ENCODE measurements at places on chromosomes 4 and X.

- no peak for DNase-seq
Observed at GRCh38 chr4:113951263-113951662, 28.2 kb downstream of the ARSJ start.

DNA sequence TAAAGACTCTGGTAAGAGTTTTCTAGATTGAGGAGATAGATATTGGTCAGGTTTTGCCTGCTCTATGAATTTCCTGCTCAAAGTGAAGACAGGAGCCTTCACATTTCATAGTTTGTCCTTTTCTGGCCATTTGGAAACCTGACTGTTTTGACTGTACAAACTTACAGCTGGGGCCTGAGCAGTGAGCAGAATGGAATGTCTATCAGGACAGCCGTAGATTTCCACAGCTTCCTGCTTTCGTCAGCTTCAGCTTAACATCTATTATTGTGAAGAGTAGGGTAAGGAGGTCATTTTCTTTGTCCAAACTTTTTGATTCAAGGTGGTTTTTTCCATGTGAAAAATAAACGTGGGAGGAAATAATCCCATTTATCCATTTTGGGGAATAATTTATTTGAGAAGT is 124.3 kb upstream of the DIPK2B start:
- DNase-seq = no peak

DNA sequence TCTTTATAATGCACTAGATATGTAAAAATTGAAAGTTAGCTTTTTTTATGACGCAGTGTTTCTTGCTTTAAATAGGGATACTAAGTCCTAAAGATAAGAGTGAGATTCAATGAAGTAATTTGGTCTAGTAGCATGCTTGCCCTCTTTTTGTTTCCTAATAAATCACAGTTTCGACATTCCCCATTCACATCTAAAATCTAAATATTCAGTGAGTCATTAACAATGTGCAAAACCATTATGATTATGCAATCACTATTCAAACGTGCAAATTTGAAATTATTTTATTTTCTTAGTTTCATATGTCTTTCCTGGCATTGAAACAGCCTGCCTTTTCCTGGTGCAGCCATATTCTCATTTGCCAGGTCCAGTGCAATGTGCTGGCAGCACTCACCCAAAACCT is 1350.5 kb upstream of the PABPC4L start:
- DNase-seq = no peak

DNA sequence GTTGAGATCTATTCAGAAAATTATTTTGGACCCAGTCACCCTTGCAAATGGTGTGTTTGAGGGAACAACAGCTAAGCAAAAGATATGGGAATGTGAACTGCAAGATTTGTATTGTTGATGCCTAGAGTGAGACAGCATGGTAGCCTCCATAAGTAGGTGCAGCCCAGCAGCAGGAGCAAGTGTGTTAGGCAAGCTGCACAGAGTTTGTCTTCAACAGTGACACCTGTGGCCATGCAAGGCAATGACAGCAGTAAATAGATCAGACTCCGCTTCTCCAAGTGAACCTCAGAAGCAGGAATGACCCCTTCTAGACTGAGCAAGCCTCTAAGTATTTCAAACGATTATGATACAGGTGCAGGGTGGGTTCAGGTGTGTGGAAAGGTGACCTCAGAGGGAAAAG is 133.4 kb upstream of the MSX1 start:
- DNase-seq = no peak

DNA sequence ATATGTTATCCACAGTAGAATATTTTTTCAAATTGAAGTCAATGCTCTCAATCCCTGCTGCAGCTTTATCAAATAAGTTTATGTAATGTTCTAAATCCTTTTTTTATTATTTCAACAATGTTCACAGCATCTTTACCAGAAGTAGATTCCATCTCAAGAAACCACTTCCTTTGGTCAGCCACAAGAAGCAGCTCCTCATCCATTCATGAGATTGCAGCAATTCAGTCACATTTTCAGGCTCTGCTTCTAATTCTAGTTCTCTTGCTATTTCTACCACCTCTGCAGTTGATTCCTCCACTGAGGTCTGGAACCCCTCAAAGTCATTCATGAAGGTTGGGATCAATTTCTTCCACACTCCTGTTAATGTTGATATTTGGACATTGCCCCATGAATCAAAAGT is 2301.3 kb upstream of the TENM3 start:
- DNase-seq = no peak

- DNase-seq = no peak
Observed at GRCh38 chr4:144703494-144703893, 57.5 kb downstream of the HHIP start.

- no peak for DNase-seq
Observed at GRCh38 chr4:37542706-37543105, 143.5 kb downstream of the RELL1 start.

DNA sequence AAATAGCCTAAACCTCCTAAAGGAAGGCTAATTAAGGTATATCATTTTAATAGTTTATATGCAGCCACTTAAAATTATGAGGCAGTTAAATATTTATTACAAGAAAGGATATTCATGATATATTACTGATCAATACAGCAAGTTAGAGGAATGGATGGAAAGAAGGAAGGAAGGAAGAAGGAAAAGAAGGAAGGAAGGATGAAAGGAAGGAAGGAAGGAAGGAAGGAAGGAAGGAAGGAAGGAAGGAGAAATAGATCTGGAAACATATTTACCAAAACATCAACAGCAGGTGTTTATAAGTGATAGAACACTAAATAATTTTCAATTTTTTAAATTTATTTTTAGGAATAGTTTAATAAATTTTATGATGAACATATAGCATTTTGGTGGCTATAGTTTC is 17.5 kb downstream of the SLC7A11 start:
- DNase-seq = no peak

- DNase-seq = no peak
Observed at GRCh38 chr4:181548873-181549575, 694.2 kb upstream of the TENM3 start.
